ENCODE measurements at places on chromosomes 6 and 20.

DNA sequence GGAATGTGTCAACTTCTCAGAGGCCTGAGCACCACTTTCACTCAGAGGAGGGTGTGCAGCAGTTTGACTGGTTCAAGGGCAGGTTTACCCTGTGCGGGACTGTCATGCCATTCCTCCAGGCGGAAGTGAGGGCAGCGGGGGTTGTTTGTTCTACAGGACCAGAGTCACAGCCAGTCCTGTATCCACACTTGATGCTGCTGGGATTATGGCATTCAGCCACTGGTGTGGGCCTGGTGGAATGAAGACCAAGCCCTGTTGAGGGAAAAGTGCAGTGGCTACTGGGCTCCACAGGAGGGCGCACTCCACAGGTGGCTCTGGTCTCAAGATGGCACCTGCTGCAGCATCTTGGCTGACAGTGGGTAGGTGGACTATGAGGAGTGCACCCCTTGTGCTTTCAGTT is 14.8 kb downstream of the SEMG2 start:
- DNase-seq: no peak

GRCh38 chr6:1526398-1527072 is 83.2 kb upstream of the FOXC1 start:
- no peak for DNase-seq

- DNase-seq: no peak
Observed at GRCh38 chr6:107121964-107122495, 6.7 kb upstream of the BEND3 start.

DNA sequence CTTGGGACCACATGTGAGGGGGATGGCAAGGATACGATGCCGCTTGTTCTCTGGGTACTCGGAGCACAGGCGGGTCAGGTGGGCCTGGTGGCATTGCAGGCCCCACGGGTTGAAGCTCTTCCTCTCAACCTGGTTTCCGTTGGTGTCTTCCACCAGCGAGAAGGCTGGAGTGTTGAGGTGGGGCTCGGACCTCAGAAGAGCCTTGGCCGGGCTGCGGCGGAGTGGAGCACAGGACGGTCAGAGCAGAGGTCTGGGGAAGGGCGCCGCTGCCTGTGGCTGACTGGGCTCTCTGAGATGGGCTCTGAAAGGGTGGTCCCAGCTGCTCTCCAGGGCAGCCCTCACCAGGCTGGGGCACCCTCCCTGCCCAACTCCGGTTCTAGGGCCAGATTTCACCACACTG is 15.2 kb upstream of the UQCC2 start:
- no peak for DNase-seq

- no peak for DNase-seq
Observed at GRCh38 chr20:35506179-35506578, 23.3 kb downstream of the C20orf173 start.

DNA sequence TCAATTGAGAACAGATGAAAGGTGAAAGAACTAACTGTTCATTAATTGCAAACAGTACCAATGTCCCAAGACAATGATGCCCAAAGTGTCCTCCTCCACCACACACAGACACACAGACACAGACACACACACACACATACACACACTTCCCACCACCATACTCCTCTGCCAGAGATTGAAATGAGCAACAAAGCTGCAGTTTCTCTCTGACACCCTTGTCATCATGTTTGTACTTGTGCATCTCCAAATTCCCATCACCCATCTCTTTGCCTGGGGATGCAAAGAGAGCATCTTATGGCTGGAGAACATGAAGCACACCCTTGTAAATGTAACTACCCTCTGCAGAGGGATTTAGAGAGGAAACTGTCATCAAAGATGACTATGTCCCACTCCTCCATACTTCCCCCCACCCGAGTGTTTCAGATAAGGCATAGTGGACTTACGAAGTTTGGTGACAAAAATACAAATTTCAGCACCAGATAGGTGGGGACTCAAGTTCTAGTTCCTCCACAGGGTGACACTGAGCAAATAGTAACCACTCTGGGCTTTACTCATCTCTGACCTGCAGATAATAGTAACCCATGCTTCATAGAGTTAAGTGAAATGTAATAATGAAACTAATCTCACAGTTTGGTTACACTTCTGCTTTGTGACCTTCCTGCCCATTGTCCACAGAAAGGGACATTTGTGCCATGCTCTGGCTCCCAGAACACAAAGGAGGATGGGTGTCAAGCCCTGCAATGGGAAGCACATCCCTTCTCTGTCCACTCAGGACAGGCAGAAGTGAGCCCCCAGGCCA is 8.7 kb downstream of the MAFB start:
- DNase-seq: no peak

DNA sequence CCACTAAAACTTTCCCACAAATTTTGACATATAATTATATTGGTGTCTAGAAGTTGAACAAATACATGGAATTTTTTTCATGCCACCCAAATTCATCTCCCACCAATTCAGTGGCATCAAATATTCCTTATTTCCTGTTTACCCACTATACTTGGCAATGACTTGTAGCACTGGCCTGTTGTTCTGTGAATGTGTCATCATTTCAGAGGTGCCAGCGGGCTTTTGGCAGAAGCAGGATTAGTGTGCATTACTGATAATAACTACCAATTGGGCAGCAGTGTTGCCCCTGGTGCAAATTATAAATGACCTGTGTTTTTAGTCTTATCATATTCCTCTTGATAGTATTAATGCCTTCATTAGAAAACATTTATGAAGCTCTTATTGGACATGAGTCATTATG is 121.3 kb downstream of the TFAP2B start:
- DNase-seq: no peak

DNA sequence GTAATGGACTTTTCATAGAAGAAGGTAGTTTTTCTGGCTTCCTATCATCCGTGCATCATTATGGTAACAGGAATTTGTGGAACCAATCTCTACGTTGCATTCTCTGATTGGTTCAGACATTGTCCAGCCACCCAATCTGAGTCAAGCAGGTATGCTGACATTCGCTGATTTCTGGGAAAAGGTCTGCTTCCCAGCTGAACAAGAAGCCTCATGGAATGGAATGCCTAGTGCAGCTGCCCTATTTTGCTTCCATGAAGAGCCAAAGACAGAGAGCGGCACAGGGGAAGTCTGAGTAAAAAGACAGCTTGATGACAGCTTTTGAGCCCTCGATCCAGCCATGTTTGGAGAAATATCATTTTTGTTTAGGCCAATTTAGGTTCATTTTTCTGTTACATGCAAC is 38.5 kb upstream of the TXLNB start:
- DNase-seq: no peak

GRCh38 chr20:9223296-9223695 is 154.4 kb downstream of the PLCB4 start:
- no peak for DNase-seq

- no peak for DNase-seq
Observed at GRCh38 chr6:80932359-80932758, 820.1 kb downstream of the TENT5A start.

- no peak for DNase-seq
Observed at GRCh38 chr6:66948106-66948505, 1241.1 kb upstream of the EYS start.

DNA sequence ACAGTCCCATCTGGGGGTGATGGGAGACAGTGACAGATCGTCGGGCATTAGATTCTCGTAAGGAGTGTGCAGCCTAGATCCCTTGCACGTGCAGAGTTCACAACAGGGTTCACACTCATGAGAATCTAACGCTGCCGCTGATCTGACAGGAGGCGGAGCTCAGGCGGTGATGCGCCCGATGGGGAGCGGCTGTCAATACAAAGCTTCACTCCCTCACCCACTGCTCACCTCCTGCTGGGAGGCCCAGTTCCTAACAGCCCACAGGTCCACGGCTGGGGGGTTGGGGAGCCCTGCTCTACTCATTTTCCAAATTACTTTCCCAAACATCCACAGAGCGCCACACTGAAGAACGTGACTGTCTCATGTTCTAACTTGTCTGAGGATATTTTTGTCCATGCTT is 25.3 kb downstream of the CTCFL start:
- no peak for DNase-seq

- no peak for DNase-seq
Observed at GRCh38 chr6:5338177-5338960, 77.1 kb downstream of the FARS2 start.

DNA sequence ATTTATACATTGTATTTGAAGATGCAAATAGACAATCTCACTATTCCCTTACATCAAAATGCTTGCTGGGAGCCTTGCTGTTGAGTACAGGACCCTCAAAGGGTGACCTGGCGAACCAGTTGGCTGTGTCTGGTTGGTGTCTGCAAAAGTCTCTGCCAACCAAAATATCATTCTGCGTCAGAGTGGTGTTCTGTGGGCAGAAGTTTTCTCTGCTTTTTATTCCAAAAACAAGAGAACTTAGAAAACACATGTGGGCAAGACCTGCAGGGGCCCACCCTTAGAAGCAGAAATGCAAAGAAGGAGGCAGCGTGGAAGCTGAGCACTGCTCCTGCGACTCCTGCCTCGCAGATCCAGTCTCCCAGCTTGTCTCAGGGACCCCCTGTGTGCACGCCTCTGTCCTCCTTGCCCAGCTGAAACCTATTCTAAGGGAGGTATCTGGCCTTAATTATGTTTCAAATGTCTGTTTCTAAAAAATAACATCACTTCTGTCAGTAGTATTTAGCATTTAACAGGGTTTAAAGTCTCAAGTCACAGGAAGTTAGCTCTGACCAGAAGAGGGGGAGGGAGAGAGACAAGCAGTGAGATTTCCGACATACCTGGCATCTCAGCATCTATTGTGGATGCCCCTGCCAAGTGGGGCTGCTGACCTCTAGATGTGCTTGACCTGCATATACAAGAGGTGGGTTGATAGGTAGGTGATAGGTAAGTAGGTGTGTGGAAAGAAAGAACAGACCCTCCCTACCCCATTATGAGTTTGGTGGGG is 101.3 kb downstream of the SASH1 start:
- no peak for DNase-seq

GRCh38 chr6:100447081-100447899 is 17.4 kb downstream of the SIM1 start:
- no peak for DNase-seq

DNA sequence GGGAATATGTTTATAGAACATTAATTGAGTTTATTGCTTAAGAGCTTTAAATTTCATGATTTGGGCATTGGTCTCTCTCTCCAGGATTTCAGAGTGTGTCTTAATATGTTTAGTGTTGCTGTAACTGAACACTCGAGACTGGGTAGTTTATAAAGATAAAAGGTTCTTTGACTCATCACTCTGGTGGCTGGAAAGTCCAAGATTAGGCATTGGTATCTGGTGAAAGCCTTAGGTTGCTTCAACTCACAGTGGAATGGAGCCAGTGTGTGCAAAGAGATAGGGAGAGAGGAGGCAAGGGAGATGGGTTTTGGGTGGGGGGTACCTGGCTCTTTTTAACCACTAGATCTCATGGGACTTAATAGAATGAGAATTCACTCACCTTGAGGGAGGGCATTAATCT is 35.6 kb upstream of the DTNBP1 start:
- DNase-seq: no peak

GRCh38 chr6:82910395-82910794 is 155.2 kb downstream of the UBE3D start:
- DNase-seq: no peak

DNA sequence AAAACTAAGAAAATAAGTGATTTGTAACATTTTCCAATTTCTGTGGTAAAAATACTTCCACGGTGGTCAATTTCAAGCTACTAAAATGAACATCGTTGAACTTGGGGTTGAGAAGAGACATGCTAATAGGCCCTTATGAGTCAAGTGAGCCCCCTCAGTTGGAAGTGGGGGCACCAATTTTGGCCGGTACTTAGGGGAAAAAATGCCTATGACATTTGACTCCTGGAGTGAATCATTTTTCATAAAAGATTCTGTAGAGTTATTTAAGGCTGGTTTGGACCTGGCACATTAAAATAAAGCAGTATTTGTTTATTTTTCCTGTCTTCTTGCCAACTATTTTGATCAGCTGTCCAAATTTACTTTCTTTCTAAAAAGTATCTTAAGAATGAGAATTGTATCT is 32.4 kb upstream of the CAP2 start:
- no peak for DNase-seq

- no peak for DNase-seq
Observed at GRCh38 chr20:34571753-34572152, 13.2 kb downstream of the MAP1LC3A start.

DNA sequence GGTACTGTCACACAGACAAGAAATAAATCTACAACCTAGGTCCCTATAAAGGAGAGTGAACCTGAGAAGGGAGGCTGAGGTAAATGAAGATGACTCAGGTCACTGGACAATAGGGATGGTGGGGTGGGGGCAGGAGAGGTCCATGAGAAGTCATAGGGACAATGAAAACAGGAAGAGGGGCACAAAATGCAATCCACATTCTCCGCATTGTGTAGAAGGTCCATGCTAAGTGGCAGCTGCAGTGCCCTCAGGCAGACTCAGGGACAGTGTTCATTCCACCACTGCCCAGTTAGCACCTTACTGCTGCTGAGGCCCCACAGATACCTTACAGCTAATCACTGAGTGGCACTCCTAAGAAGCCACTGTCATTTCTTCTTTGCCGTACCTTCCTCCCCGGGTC is 156.8 kb downstream of the RCAN2 start:
- DNase-seq: no peak

DNA sequence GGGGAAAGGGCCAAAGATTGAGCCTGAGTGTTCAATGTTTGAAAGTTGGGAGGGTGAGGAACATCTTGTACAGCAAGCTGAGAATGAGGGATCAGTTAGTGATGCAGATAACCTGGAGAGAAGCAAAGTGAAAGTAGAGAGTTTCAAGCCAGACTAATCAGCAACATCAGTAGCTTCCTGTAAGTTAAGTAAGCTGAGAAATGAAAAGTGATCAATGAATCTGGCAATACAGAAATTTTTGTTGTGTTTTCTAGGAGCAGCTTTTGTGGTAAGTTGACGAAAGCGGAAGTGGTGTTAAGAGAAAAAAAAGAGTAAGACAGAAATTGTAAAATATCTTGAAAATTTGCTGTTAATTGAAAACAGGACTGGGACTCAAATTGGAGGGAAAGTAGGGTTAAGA is 855.5 kb upstream of the MAP3K7 start:
- DNase-seq: no peak

GRCh38 chr6:135633573-135633972 is 136.0 kb upstream of the AHI1 start:
- no peak for DNase-seq

DNA sequence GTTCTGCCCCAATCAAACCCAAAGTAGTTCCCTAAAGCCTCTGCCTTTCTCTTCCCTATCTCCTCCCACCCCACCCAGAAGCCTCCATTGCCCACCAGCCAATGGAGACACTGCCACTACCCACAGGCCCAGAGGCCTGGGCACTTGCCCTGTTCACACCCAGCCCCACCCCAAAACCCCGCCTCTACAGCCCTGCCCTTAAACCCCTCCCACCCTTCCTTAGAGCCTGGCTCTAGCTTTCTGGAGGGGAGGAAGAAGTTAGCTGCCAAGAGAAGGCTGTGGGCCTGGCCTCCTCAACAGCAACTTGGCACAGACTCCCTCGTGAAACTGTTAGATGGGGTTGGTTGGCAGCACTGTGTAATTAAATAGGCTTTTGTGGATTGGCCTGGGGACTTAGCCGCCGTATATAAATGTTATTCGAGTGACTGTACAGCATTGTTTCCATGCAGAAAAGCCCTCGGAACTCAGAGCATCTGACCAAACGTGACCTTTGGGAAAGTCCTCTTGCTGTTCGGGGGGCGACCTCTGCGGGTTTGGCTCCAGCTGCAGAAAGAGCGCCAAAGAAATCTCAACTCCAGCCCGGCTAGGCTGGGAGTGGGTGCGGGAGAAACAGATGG is 31.4 kb downstream of the COL11A2 start:
- DNase-seq: no peak

GRCh38 chr6:139249395-139249794 is 42.4 kb downstream of the TXLNB start:
- DNase-seq: no peak

Measured in stimulated activated CD4-positive, alpha-beta T cell treated with anti-CD3 and anti-CD28 coated beads, Interleukin-2, amount 100 ng/mL, for 48 hours (primary cell).